ENCODE measurements at places on chromosomes 4 and X.

- no peak for DNase-seq
Measured at GRCh38 chr4:13912966-13913365, 285.4 kb upstream of the BOD1L1 start.

GRCh38 chrX:21813612-21814368 lies 25.6 kb upstream of the MBTPS2 start:
- DNase-seq = no peak

DNA sequence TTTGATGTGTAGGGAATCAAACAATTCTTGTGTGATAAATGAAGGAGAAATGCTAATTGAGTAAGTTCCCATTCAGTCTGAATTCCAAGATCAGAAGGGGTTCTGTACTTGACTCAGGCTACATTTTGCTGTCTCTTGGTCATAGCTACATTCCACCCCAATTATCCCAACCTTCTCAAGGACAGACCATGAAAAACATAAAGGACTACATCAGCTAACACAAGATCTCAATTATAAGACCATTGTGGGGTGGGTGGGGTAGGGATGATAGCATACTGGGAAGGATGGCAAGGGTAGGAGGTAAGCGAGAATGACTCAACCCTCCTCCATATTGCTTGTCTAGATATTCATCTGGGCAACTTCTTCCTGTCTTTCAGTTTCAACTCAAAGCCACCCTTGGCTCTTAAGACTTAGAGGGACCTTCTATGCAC lies 87.4 kb upstream of the ETNPPL start:
- no peak for DNase-seq

- no peak for DNase-seq
Measured at GRCh38 chrX:18674417-18674787, 2.5 kb upstream of the RS1 start.

GRCh38 chrX:9611436-9612145 lies 146.7 kb downstream of the TBL1X start:
- DNase-seq = no peak
